ENCODE measurements at places on chromosomes 1 and 21.

DNA sequence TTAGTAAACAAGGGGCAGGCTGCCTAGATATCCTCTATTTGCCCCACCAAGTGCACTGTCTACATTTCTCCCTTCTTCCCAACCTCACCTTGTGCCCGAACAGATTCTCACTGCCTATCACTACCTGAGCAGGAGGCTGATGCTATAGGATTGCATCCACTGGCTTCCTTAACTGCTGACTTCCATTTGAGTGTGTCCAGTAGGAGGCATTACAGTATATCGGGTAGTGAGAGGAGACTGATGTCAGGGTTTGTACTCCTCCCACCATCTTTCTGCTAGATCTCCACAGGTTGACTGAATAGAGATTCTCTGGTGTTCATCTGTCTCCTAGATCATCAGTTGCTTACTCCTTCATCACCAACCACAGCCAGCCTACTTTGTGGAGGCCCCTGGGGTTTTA lies 796.3 kb downstream of the LRRIQ3 start:
- no peak for DNase-seq

DNA sequence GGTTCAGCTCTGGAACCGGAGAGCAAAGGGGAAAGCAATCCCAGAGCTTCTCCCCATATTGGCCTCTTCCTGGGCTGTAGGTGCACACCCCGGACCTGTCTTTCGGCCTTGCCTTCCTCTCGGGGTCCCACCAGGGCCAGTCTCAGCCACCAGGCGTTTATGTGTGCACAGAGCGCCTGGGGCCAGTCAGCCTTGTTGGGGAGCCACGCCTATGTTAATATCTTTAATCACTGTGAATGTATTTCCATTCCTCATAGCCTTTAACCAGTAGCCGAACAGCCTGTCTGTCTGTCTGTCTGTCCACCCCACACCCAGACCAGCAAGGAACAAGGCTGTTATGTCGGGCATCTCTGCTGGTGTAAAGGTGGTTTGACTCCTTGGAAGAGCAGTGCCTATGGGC lies 18.8 kb downstream of the KCNC4 start:
- no peak for DNase-seq

GRCh38 chr1:173042806-173043205 lies 7.9 kb downstream of the TNFSF18 start:
- DNase-seq: no peak

DNA sequence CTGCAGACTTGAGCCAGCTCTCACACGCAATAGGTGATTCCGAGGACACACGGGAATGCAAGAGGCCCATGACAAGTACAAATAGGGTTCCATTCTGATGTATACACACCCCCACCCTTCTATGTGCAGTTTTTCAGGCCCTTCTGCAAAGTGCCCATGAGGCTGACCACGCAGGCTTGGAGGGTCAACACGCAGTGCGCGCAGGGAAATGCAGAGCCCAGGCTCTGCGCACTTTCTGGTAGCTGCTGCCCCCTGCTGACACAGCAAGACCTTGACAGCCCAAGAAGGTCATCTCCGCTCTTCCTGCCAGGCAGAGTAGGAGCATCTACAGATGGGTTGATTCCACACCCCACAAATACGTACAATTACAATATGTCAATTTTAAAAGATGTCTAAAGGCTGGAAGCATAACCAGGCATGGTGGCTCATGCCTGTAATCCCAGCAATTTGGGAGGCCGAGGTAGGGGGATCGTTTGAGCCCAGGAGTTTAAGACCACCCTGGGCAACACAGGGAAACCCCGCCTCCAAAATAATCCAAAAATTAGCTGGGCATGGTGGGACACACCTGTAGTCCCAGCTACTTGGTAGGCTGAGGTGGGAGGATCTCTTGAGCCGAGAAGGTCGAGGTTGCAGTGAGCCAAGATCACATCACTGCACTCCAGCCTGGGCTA lies 18.5 kb downstream of the SH3BP5L start:
- DNase-seq: peak; percentile 82

DNA sequence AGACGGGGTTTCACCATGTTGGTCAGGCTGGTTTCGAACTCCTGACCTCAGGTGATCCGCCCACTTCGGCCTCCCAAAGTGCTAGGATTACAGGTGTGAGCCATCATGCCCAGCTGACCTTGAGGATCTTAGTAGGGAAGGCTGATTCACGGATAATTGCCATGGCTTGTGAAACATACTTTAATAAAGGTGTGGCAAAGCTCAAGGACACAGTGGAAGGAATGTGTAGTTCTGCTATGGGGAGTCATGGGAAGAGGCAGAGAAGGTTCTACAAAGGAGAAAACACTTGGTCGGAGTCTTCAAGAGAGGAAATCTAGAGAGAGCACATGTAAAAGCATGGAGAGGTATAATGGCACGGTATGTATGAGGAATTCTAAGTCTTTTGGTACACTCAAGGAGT lies 12.7 kb upstream of the PTCH2 start:
- DNase-seq: no peak

GRCh38 chr1:202964791-202965410 lies 2.2 kb downstream of the CYB5R1 start:
- no peak for DNase-seq

DNA sequence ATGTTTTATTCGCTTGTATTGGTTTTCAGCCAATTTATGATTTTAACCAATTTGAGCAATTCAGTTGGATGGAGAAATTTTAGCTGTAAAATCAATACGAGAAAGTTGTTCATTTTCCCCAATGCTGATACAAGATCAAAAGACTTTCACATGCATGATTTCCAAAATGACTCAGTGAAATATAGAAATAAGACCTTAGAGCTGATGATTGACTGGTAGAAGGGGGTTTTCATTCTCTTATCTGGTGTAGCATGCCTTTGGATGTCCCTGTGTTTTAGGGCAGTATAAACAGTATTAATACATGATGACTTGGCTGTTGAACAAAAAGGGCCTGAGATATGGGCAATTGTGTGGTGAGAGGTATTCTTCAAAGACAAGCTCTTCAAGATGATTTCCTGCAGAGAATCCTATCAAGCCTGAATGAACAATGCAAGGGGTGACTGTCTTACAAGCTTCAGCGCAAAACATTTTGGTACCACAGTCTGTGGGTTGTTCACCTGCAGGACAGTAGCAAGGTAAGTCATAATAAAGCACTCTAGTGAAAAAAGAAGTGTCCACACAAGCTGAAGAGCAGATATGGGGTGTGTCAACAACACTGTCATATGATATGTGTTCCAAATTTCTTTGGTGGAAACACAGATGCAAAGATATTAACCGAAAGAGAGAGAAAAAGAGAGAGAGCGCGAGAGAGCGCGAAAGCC lies 156.2 kb downstream of the TNFSF18 start:
- no peak for DNase-seq

DNA sequence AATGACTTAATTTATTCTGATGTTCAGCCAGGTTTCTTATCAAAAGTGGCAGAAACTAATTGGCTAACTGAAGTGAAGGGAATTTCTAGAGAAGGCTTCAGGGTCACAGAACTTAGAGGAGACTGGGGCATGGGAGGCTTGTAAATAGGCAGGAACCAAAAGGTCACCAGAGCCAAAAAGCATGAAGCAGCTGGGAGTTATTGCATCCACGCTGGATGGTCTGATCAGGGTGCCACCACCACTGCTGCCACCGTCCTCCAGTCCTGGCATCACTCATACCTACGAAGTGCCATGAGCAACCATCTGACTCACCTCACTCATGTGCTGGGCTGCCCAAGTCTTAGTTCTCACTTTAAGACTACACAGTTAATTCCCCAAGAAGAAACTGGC lies 82.5 kb upstream of the DPH5 start:
- DNase-seq: no peak

DNA sequence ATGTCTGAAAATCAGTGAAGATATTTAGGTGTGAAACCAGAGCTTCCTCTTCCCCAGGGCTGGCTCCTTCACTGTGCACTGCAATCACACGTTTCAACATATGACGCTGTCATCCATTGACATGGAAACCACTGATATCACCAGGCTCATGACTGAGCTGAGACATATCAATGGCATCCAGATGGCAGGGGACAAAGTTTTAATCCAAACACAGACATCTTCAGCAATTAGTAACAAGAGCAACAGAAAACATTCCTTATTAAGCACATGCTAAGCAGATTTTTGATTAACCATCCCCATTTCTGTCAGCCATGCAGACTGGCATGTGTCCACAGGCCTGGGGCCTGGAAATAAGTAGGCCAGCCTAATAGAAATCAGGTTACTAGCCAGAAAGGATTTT lies 108.0 kb upstream of the ADAR start:
- no peak for DNase-seq

DNA sequence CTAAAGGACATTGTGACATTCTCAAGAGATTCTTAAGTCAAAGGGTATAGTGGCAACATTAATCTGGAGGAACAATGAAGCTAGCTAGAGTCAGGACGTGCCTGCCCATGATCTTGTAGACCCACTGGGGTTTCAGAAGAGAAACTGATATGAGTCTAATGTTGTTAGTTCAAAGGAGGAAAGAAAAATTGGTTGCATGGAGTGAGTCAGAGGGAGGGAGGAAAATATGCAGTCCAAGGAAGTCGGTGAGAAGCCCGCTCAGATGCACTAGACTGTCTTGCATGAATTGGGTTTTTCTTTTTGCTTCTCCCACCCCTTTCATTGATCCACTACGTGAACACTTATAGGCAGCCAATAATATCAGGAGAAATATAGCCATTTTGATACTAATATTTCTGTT lies 53.8 kb upstream of the SYT14 start:
- DNase-seq: no peak

- no peak for DNase-seq
These were observed 55.4 kb upstream of the GRIK3 start for GRCh38 chr1:37089750-37090149.

DNA sequence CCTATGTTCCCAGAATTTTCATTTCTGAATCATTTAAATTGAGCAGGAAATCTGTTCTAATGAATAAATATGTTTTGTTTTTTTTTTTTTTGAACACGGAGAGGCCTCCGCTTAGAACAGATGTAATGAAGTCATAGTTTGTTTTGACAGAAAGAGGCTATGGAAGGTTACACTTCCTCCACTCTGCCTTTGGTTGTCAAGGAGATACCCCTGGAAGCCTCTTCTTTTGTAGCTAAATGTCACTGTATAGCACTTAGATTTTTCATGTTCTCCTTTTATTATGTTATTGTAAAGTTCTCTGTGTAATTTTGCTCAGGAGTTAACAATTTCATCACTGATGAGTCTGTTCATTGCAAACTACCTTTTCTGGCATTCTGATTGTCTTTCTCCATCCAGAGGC lies 22.7 kb upstream of the GNG12 start:
- no peak for DNase-seq

DNA sequence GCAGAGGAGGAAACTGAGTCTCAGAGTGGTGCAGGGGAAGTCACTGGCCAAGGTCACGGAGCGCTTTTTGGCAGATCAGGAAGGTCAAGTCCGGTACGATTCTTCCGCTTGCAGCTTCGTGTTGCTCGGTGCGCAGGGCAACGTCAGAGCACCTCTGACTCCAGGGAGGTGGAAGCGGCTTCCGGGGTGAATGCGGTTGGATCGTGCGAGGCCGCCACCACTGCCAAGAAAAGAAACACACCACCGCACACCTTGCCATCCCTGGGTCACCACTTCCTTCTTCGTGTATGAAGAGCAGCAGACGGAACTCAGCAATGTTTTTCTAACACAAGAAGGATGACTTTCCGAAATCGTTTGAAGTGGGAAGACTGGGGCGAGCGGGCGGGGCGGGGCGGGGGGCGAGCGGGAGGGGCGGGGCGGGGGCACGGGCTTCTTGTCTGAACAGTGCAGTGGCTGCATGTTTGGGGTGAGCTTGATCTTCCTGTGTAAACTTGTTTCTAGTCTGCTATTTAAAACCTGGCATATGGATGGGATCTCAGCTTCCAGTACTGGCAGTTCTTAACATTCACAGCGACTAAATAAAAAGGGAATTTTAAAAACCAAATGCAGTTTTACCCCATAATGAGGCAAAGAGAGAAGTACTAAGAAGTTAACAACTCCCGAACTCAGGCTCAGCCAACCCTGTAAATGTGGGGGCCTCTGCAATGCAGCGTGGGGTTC lies 300.0 kb downstream of the RRAGC start:
- DNase-seq: peak; percentile 91

DNA sequence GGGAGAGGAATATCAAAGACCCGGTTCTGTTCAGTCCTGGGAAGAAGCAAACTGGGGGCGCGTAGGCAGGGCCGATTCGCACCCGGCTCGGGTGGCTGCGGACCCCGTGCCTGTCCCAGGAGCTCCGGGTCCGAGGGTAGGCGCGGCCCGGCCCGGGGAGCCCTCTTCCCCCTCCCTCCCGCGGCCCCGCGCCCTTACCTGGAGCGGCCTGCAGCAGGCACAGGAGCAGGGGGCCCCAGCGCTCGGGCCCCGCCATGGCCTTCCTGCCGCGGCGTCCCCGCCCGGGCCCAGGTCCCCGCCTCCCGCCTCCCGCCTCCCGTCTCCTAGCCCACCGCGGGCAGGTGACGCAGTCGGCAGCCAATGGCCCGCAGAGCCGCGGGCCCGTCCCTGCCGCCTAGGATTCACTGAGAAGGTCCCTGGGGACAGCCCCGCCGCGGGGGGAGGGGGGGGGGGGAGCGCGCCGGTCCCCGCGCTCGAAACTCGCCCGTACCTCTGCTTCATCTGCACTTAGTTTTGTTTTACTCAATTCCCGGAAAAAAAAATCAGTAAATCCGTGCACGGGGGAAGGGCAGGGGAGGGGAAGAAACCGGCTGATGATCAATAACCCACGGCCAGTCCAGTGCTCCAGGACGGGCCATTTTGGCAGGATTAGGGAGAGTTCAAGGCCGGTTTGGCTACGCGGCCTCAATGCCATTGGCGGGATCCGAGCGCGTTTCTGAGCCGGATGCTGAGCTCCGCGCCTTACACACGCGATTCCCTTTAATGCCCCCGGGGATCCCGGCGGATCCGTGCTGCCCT lies at the start of gene IFNLR1:
Gene IFNLR1 (minus strand): TSS at position 297 of the 798 bp plus-strand sequence. CDS start 41 bp downstream, at position 256.
- DNase-seq: peak; percentile 84

DNA sequence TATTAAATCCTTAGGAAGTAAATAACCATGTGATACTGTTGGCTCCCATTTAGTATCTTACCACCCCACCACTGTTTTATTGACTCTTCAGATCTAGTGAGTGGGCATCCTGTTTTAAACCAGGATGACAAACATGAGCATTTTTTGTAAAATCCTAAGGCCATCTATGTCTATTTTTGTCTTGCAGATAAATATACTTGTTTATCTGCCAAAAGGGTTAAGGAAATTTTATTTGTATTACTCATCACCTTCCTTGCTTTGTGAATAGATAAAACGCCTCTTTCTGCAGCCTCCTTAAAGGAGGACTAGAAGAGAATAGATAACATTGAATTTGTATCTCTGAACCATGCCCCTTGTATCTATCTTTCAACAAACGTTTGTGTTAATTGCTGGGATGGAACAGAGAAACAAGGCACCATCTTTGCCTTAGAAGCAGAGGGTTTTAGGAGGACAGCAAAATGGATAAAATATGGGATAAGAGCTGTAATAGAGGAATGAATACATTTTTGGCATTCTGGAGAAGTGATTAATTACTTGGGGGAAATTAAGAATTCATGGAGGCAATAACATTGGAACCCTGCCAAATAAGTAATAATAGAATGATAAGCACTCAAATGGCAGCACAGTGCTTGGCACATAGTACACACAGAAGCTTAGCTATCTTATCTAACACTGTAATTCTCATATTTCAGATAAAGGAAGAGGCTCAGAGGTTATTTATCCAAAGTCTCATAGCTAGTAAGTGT lies 14.7 kb downstream of the YTHDF2 start:
- no peak for DNase-seq

All from Peyer's patch (tissue), 4 donors.